Stimulated activated CD4-positive, alpha-beta T cell treated with anti-CD3 and anti-CD28 coated beads, TNF-alpha, amount 100 ng/mL, for 4 hours (primary cell): ENCODE measurements at places on chromosomes 13 and 19.

DNA sequence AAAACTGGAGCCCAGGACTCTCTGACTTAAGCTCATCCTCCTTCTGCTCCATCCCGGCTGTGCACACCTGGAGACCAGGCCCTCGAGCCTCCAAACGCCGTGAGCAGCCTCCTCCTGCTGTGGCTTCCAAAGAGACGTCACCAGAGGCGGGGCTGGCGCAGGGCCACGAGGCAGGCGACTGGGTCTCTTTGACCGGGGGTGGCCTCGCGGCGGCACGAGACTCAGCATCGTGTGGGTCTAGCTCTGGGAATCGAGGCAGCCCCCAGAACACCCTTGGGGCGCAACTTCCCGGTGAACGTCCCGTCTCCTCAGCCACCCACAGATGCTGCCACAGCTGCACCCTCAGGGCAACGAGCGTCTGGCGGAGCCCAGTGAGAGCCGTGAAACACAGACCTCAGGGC is 22.8 kb downstream of the RASA3 start:
- peak; percentile 36 for DNase-seq

DNA sequence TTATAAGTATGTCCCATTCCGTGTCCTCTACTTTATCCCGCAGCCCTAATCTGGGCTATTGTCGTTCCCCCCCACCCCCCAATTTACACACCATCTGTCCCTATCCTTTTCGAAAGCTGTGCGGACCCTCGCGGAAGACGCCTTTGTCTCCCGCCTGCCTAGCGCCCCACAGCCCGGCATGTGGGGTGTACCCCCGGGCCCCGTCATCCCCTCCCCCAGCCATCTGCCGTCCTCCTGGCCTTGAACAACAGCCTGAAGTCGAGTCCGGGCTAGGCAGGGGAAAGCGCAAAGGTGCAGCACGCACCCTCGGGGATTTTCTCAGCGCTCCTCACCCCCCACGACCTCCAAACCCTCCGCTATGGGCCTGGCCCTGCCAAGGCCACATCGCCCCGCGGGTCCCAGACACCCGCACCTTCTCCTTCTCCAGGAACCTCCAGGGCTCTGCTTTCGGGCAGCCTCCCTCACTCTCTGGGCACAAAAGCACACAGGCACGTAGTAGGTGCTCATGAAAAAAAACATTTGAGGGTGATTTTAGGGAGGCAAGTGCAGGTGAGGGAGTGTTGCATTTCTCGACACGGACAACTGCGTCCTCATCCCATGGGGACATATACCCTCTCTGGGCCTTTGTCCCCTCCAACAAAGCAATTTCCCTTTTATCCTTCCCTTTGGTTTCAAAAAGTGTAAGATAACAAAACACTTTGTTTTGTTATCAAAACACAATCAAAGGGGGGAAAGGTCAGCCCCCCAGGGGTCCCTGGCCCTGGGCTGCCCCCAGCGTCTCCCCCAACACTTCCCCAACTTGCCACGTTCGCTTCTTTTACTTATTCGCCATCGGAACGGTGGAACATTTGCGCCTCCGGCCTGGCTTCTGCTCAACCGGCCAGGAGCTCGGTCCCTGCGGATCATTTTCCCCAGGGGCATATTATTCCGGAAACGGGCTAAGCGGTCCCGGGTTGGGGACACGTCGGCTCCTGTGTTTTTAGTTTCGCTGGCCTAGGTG is 16.4 kb downstream of the CCDC124 start:
- DNase-seq, result no peak

DNA sequence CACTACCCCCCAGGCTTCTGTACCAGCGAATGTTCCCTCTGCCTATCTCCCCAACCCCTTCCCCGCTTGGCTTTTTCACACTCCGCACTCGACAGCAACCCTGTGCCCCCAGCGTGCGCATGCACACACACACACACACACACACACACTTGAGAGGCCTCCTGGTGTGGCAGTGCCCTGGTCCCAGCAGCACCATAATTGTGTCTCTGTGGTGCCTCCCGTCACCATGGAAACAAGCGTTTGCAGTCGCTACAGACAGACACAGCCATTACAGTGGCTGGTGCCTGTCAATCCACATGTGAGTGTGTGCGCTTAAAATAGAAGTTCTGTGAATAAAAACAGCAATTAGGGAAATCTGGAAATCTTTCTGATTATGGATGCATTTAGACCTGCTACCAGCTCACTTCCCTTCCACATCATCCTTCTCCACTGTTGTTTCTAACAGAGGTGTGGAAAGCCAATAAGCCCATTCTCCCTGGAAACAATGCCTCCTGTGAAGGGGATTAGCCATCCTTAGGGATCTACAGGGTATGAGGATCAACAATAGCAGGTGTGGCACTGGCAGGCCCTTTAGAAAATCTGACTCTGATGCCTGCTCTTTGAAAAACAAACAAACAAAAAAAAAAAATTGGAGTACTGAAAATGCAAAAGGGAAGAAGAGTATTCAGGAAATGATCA is 146.3 kb downstream of the DCLK1 start:
- no peak for DNase-seq

GRCh38 chr19:56566904-56567273 is 379 bp upstream of the ZNF470 start:
- DNase-seq, result peak; percentile 15

GRCh38 chr19:33279430-33280350 is 22.6 kb downstream of the CEBPA start:
- no peak for DNase-seq

- no peak for DNase-seq
Observed at GRCh38 chr19:39871362-39871761, 25.2 kb upstream of the FBL start.

- DNase-seq, result no peak
Observed at GRCh38 chr13:114078461-114079451, 53.7 kb downstream of the RASA3 start.

GRCh38 chr19:49383599-49383998 is 4.5 kb upstream of the KASH5 start:
- DNase-seq, result no peak

DNA sequence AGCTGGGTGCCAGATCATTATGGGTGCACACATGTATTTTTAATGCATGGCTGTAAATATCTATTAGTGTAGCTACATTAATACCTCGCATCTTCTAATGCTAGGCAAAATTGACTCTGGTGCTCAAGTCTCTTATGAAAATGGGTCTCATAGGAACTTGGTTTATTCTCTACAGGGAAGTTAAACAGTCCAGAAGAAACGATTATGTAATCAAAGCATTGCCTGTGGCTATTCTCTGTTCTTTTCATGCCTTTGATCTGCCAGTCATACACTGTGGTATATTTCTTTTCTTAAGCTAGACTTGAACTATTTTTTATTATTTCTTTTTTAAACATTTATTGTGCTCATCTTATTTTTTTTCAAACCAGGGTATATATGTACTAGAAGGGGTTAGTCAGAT is 1015.0 kb downstream of the SLITRK1 start:
- DNase-seq, result no peak

DNA sequence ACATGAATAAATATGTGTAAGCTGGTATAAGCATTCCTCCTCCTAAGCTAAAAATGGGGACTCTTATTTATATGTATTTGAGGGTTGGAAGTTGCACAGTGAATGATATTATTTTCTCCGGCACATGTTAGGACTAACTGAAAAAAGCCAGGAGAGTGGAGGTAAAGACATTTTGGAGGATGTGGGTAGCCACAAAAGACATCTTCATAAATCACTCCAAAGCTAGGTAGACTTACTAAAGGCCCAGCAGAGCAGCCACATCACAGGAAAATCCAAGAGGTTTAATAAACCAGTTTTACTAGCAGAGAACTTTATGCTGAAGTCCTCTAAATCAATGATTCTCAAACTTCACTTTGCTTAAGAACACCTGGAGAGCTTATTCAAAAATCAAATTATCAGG is 424.7 kb downstream of the KCTD12 start:
- no peak for DNase-seq

GRCh38 chr19:30557212-30557611 is 185.0 kb downstream of the ZNF536 start:
- no peak for DNase-seq

- DNase-seq, result no peak
Observed at GRCh38 chr13:19961924-19962323, 3.4 kb downstream of the ZMYM2 start.

DNA sequence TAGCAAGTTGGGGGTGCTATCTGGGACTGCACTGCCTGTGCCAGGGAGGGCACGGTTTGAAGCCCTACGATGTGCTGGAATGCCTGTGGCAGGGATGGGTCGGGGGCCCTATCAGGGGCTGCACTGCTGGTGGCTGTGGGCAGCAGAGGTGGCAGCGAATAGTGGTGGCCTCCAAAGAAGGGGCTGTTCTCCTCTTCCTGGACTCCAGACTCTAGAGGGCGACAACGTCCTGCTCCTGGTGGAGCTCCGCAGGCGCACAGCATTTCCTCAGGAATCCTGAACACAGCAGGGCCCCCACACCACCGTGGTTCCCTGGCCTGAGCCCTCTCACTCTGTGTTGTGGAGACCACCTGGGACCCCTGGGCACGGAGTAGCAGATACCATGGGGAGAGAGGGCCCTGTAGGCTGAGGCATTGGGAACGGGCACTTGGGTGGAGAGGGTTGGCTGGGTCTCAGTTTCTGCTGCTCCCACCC is 145.6 kb downstream of the TNFRSF19 start:
- DNase-seq, result no peak

DNA sequence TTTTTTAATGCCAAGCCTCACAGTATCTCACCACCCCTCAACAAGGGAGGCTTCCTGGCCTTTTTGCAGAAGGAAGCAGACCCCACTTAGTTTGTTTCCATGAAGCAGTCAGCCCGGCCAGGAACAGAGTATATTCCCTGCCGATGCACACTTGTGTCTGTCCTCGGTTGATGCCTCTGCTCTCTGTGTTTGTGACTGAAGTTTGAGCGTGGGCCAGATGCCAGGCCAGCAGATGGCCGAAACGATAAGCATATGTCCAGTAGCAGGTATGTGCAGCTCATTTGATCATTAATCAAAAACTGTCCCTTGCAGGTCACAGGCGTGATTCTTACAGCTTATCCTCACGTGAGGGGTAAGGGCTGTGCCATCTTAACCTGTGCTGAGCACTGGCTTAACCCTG is 144.0 kb downstream of the IRS2 start:
- DNase-seq, result no peak

DNA sequence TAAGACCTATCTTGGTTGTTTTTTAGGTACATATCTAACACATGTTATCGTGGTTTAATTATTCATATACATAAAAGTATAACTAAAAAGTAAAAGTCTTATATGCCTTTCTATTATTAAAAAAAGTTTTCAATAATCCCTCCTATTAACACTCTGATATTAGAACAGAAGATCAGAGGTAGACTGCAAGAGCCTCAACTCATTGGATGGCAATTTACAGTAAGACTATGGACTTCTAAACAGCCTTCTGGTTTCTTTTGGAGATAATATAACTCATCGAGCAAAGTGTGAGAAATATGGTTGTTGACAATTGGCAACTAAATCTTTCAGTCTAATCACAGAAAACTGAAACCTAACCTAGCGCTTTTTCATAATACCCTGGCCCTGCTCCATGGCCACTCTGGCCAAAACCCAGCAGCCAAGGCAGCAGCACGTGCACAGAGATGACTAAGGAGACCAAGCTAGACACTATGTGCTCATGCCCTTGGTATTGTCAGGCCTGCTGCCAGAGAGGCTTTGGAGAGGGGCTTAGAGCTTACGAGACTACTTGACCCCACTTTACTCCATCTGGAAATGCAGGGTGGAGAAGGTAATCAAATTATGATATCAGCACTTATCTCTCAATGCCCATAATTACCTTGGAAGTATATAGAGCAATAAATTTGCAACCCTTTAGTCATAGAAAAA is 40.6 kb upstream of the EEF1AKMT1 start:
- no peak for DNase-seq

GRCh38 chr19:54473071-54473891 is at the start of gene CDC42EP5:
TSS of gene CDC42EP5 (minus strand) at chr19:54473296. CDS start at chr19:54465547, 7,749 bp downstream.
- DNase-seq, result no peak

GRCh38 chr19:54937926-54938325 is 9.4 kb downstream of the NLRP7 start:
- DNase-seq, result no peak

DNA sequence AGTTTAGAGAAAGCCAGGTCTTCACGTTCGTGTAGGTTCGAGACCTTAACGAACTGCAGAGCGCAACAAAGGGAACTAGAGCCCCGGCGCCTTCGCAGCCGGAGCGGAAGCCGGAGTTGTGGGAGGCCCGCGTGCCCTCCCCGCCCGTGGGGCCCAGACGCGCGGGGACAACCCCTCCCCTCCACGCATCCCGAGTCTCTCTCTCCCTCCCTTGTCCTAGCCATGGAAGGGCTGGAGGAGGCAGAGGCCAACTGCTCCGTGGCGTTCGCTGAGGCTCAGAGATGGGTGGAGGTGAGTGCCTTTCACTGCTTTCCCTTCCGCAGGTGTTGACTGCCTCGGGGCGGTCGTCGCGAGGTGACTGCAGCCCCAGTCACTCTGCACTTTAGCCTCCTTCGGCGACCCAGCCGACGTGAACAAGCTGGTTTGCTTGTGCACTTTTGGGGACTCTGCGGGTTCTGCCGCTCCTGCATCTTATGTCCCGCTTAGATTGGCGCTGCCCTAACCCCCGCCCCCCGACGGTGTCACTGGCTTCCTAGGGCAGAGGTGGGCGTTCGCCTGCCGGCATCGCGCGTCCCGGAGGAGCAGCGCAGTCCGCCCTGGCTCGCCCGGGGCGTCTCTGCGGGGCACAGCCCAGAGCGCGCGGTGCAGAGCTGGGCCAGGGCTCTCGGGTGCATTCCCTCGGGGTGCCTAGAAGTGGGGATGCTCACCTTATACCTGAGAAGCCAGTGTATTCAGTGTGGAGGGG is 478 bp downstream of the LMO7 start:
- DNase-seq, result peak; percentile 4

- no peak for DNase-seq
Observed at GRCh38 chr13:94177041-94177440, 302.4 kb downstream of the DCT start.

DNA sequence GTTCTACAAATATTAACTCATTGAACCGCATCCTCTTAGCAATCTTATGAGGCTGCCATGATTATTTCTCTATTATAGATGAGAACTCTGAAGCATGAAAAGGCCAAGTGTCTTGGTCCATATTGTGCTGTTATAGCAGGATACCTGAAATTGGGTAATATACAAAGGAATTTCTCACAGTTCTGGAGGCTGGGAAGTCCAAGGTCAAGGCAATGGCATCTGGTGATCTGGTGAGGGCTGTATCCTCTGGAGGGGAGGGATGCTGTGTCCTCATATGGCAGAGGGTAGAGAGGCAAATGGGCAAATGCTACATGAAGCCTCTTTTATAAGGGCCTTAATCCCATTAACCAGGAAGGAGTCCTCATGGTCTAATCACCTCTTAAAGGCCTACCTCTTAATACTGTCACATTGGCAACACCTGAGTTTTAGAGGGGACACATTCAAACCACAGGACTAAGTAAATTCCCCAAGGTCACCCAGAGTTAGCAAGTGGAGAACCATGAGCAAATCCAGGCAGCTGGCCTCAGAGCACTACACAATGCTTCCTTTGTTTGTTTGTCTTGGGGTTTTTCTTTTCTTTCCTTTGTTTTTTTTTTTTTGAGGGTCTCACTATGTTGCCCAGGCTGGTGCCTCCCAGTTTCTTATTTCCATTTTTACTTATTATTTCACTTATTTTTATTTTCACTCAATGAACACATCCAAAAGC is 55.9 kb upstream of the LATS2 start:
- no peak for DNase-seq

GRCh38 chr13:40343550-40344269 is 322.7 kb downstream of the FOXO1 start:
- no peak for DNase-seq
